C1 segment of cervical spinal cord (tissue), 14 donors: ENCODE measurements at places on chromosomes 3 and 15.
A peak's percentile ranks its signal among the peaks of the same experiment; 100 is the strongest.

DNA sequence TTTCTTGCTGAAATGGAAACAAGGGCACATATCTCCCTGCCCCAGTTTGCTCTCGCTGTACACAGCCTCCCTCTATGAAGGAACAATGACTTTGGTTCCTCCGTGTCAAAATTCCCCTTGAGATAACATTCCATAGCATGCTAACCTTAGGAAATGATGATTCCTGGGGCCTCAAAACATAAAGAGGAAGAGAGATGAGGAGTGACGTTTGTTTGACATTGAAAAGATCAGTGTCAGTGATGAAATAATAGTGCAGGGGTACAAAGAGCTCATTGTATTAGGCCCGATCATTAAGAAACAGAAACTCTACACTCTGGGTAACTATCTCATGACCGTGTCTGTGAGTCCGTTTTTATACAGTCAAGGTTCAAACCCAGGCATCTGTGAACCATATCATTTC lies 55.2 kb downstream of the ARNT2 start:
- DNase-seq, result no peak

- no peak for DNase-seq
Observed at GRCh38 chr3:105490045-105490444, 123.3 kb downstream of the ALCAM start.

DNA sequence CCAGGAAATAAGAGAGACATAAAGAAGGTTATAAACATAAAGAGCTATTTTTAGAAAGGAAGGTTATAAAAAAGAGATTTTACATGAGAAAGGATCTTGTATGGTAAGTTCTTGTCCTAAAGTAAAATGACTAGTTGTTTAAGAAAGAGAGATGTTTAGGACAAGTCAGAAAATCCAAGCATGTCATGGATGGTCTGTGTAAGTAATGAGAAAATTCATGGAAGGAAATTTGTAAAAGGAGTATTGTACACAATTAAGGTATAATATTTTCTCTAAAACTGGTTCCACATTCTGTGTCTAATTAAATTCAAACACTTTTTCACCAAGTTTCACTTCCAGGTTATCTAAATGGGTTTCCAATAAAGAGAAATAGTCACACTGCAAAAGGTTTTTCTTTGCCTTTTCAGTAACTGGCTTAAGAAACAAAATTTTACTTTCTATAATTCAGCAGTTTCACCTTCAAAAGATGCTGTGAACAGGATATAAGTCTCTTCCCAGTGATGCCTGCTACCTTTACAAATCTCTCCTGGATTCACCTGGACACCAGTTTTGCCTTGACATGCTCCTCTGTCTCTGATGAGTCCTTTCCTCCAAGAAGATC lies 455.7 kb downstream of the ZIC1 start:
- no peak for DNase-seq

- no peak for DNase-seq
Observed at GRCh38 chr15:50135031-50135551, 16.1 kb upstream of the ATP8B4 start.

- DNase-seq, result no peak
Observed at GRCh38 chr3:176927706-176928581, 269.3 kb downstream of the TBL1XR1 start.

- no peak for DNase-seq
Observed at GRCh38 chr3:53750253-53751210, 95.7 kb downstream of the CHDH start.

GRCh38 chr3:48826451-48826850 lies 21.2 kb downstream of the PRKAR2A start:
- no peak for DNase-seq

- no peak for DNase-seq
Observed at GRCh38 chr3:122940628-122941086, 86.9 kb downstream of the SEMA5B start.

- DNase-seq, result no peak
Observed at GRCh38 chr3:49805897-49806701, 3.0 kb downstream of the INKA1 start.

GRCh38 chr15:41975669-41976068 lies 3.3 kb upstream of the EHD4 start:
- DNase-seq, result no peak

DNA sequence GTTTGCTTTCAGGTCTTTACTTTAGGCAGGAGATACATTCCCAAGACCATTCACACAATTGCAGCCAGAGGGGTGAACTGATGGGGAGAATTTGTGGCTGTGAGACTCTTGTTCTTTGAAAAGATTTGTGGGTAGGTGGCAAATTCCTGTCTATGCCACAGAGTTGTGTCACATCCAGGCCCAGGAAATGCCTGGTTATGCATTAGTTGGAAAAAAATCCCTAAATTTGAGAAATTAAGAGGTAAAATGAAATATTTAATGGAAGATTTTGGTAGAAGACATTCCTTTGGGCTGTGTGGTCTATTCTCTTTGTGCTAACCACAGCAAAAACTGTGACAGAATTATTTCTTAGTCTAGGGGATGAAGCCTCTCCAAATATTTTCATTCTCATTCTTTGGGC lies 28.8 kb downstream of the SAMMSON start:
- no peak for DNase-seq

GRCh38 chr15:47157827-47158226 lies 559.5 kb upstream of the SEMA6D start:
- DNase-seq, result no peak

DNA sequence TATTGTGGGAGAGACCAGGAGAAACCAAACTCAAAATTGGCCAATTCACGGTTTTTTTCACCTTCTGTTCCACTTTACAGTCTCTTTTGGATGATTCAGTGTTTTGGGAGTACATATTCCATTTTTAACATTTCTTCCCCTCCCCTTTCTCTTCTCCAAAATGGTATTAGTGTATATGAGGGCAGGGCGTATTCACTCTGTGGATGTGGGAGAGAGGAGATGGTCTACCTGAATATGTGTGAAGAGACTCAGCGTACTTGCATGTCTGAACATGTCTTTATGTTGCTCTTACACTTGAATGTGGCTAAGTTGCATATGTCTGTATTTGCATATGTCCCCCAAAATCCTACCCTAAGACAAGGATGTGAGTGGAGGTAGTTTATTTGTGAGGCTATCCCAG lies 291.0 kb upstream of the PPP2R3A start:
- no peak for DNase-seq

- DNase-seq, result peak; percentile 29
Observed at GRCh38 chr15:76150513-76150912, 90.7 kb downstream of the TMEM266 start.

- no peak for DNase-seq
Observed at GRCh38 chr3:141663993-141664392, 74.1 kb upstream of the RNF7 start.

- DNase-seq, result no peak
Observed at GRCh38 chr3:10651506-10651905, 146.1 kb upstream of the ATP2B2 start.

DNA sequence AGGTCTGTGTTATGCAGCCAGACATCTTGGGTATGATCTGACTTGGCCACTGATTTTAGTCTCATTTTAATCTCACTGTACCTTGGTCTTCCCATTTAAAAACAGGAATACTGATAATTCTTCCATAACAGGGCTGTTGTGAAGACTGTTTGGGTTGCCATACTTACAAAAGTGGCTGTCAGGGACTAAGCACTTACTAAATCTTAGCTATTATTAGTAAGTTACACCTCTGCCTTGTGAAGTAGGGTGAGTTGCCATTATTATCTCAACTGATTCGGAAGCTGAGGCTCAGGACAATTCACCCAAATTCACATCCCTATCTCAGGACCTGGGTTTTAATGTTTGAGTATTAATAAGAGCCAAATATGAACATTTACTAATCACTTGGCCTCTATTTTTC lies 12.7 kb downstream of the ZNF385D start:
- no peak for DNase-seq

DNA sequence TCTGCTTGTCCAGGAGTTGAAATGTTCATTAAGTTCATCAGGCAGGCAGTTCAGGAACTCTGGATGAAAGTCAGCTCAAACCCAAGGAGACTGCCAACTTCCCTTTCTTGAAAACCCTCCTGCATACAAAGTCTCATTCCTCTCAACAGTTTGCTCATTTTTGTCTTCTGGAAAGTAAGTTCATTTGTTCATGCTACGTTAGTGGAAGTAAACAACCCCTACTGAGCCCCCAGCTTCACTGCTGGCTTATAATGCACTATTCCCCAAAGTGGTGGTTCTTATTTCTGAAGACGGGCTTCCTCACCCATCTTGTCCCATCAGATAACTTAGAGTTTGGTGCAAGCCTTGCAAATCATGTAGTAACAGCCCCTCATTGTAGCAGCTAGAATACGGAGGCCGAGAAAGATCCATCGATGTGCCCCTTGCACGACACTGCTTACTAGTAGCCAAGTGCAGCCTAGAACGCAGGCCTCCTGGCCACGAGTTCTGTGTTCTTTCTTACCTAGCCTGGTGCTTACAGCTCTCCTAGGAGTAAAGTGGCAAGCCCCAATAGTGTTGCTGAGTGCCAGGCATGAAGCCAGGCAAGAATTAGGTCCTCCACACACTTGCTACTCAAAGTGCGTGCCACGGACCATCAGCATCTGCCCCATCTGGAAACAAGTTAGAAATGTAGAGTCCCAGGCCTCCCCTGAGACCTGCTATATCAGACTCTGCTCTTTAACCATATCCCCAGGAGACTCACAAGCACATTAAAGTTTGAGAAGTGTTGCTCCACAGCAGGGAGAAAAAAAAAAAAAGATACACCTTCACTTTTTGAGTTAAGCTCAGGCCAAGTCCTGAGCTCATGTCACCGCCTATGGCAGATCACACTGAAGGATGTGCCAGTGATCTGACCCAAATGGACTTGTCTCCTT lies 82.5 kb downstream of the RFTN1 start:
- no peak for DNase-seq

DNA sequence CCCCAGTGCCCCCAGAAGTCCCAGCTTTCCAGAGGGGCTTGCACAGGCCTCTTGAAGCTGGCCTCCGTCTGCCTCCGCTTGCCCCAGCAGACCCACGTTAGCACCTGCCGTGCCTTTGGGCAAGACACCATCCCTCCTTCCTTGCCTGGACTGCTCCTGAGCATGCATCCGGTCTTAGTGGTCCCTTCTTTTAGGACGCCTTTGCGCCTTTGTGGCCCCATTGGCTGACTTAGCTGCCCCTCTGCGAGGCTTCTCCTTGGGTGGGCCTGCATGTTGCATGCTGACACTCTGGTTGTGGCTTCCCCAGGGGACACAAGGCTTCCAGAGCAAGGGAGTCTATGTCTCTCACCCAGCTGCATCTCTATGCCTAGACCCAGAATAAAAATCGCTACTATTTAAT lies 56.6 kb downstream of the RHCG start:
- DNase-seq, result no peak

- no peak for DNase-seq
Observed at GRCh38 chr3:157142315-157142714, 17.6 kb downstream of the CCNL1 start.

DNA sequence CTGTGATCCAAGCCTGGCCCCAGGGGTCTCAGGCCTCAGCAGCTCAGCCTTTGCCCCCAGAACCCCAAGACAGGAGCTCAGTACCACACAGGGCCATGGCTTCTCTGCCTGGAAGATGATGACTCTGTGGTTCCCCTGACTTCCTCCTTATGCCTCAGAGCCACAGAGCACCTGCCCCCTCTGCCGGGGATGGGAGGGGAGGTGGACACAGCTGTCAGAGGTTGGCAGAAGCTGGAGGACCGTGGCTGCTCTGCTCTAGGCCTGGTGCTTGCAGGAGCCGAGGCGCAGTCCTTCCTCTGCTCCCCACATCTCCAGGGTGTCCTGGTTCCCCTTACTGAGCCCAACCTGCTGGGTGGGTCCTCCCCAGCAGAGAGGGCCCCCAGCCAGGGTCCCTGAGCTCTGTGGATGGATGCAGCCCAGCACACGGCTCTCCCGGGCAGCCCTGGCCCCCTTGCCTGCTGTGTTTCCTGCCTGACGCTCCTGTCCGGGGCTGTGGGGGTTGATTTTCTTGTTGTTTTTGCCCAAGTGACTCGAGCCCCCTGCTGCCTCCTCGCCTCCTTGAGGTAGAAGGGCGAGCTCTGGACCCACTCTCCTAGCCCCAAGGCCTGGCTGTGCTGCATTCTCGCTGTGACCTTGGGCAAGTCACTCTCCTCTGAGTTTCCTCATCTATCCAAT lies 36.6 kb downstream of the PSTPIP1 start:
- no peak for DNase-seq

DNA sequence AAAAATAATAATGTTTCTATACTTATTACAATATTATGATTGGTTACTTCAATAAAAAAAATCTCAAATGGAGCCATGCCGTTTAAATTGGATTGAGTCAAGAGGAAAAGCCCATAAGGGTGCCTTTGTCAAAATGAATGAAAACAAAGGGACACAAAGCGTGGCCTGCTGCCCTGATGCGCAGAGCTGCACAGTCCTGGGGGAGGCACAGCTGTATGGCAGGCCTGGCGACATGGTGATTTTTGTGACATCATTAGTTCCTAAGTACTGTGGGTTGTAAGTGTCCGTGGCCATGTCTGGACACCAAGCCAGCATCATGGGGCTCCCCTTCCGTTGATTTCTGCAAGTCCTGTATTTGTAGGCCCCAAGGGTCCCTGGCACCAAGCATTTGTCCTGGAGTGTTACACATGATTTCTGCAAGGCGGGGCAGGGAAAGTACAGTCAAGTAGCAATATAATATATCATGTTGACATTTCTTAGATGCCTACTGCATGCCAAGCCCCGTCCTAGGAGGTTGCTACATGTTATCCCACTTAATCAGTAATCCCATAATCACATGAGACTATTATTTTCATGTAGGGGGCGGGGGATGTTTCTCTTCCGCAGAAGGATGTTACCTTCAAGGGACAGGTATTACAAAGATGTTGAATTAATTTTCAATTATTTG lies 59.7 kb downstream of the GHSR start:
- DNase-seq, result no peak

GRCh38 chr3:15657016-15657415 lies 55.5 kb downstream of the BTD start:
- no peak for DNase-seq

DNA sequence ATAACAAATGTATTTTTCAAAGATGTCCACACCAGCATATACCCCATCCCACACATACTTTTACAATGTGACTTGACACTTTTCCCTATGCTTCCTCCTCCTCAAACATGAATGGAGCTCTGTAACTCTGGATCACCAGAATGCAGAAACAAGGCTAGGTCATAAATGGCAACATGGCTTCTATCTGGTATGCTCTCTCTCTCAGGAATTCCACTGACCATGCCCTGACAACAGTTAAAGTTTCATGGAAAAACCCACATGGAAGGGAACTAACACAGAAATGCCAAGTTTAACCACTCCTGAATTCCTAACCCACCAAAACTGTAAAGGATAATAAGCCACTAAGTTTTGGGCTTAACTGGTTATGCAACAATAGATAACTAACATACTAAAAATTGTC lies 19.9 kb downstream of the MYO9A start:
- no peak for DNase-seq

DNA sequence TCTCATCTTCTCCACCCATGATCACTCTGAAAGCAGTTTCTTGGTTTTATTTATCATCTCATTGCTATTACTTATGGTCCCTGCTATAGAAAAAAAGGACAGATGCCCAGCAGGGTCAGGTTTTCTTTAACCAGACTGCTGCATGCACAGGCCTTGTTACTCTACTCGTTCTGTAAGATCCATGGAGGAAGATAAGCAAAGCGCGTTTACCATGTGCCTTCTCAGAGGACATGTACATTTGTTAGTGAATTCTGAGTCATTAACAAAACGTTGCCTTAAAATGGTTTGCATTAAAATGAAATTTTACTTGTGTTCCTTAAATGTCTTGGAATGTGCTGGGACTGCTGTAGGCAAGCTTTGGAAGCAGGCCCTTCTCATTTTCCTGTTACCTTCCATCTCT lies 657.3 kb upstream of the KCNMB2 start:
- DNase-seq, result no peak

GRCh38 chr15:41878355-41878699 lies 15.5 kb downstream of the SPTBN5 start:
- DNase-seq, result peak; percentile 22

GRCh38 chr3:176051766-176052165 lies 1145.5 kb downstream of the TBL1XR1 start:
- no peak for DNase-seq
